ENCODE measurements at places on chromosomes 4 and X. TPM values are rescaled to one million over a fixed set of nuclear protein-coding genes. Genes with fewer than 3 reads are reported as not detected.

POU3F4 gene
- total RNA-seq = not detected

VEGFC gene
- not detected for total RNA-seq

HMGN5 gene
- 13.7 TPM for total RNA-seq

F8A3 gene
- 2.4 TPM for total RNA-seq

- DNase-seq = peak; percentile 53
Observed at GRCh38 chrX:100685284-100685996, 41.4 kb downstream of the SRPX2 start.

DNA sequence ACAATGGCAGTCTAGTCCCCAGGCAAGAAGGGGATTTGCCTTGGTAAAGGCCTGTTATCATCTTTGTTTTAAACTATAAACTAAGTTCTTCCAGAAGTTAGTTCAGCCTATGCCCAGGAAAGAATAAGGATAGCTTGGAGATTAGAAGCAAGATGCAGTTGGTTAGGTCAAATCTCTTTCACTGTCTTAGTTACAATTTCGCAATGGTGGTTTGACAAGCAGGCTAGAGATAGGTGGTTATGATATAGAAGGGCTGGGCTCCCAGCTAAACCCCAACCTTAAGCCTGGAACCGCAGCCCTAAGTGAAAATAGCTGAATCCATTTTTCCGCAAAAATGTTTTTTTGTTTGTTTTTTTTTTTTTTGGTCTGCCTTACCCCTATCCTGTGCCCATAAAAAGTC is 41.8 kb upstream of the NEIL3 start:
- no peak overlapping the region for H3K27ac ChIP-seq
- no peak overlapping the region for H3K4me3 ChIP-seq
- no peaks in the 10 kb centered on the region for H3K36me3 ChIP-seq
- no peak for DNase-seq
- H3K4me1 ChIP-seq = no peaks in the 10 kb centered on the region
- no peaks in the 10 kb centered on the region for H3K27me3 ChIP-seq
